ENCODE measurements at places on chromosomes 6 and 20.

- DNase-seq: no peak
These were observed 11.9 kb downstream of the TEAD3 start for GRCh38 chr6:35484921-35485392.

DNA sequence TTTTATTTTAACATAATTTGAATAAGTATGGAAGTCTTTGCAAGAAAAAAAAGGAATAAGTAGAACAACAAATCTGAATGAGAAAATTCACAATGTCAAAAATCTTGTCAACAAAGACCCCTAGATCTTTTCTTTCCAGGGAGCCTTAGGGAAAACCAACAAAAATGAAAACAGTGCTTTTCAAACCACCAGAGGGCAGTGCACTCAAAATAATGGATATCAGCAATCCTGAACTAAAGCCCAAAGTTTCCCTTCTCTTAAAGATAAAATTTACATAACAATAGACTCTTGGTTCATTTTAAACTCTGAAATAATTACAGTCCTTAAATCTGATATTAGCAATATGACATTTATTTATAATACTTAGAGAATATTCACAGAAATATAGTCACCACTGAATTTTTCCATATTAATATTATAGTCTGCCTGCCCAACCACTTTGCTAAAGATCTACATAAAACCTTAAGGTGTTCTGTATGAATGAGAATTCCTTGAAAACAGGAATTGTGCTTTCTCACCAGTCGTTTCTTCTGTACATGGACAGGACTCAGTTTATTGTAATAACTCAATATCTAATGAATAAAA, 105.3 kb upstream of the BMP5 start:
- peak; percentile 57 for DNase-seq

- DNase-seq: no peak
These were observed 89.2 kb downstream of the UST start for GRCh38 chr6:148835920-148836441.

GRCh38 chr20:47676219-47676721, 109.0 kb downstream of the SULF2 start:
- DNase-seq: no peak

GRCh38 chr6:29653452-29654038, 3.3 kb upstream of the MOG start:
- DNase-seq: peak; percentile 57

DNA sequence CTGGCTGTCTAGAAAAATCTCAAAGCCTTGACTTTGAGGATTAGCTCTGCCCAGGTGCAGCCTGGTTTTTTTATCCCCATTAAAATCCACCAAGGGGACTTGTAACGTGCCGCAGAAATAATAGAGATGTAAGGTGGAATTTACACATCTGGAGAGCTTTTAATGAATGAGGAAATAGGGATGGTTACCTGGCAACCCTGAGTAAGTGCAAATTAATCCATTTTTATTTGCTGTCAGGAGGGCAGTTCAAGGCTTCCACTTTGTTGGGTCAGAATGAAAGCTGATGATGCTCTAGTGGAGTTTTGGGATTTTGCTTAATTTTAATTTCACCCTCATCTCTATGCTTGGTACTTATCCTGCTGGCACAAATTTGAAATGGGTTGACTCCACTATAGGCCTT, 163.4 kb upstream of the CEP162 start:
- no peak for DNase-seq

DNA sequence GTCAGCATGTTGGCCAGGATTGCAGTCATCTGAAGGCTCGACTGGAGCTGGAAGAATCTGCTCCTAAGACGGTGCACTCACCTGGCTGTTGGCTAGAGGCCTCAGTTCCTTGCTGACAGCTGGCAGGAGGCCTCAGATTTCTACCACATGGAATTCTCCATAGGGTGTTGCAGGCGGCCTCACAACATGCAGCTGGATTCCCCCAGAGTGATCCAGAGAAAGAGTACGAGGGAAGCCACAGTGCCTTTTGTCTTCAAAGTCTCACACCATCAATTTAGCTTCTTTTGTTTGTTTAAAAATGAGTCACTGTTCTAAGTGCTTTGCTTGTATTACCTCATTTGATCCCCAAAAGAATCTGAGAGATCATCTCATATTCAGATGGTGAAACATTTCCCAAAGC, 65.5 kb upstream of the FYN start:
- no peak for DNase-seq

GRCh38 chr6:42403831-42404230, 47.9 kb downstream of the TRERF1 start:
- DNase-seq: no peak

Data from ACHN (cell line).